GM13976 (cell line): ENCODE measurements at places on chromosomes 5 and 9.

- no peak for DNase-seq
Measured at GRCh38 chr5:54689411-54690251, 172.1 kb downstream of the SNX18 start.

- DNase-seq = no peak
Measured at GRCh38 chr9:27391040-27391895, 94.3 kb upstream of the EQTN start.

- no peak for DNase-seq
Measured at GRCh38 chr5:158116965-158117364, 258.0 kb upstream of the CLINT1 start.

DNA sequence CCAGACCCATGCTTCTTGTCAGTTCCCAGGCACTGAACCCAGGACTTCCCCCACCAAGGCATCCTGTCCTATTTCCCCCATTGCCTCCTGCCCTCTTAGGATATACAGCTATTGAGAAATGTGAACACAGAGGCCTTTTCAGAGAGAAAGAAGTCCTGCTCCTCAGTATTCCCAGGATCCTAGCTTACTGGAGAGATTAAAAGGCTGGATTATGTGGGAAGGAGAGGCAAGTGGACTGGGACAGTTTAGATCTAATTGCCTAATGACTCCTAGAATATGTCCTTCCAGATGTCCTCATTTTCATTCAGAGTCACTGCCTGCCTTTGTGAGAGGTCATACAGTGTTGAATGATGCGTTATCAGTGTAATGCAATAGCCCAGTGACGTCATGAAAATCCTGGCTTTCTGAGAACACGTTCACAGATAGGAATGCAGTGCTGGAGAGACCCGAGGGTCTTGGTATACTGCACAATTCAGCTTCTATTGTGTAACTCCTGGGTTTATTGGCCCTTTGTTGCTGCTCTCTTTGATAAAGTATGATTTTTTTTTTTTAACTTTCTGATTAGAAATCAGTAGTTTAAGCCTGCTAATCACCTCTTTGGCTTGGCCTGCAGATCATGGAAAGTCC, 26.2 kb downstream of the WWC1 start:
- no peak for DNase-seq

- no peak for DNase-seq
Measured at GRCh38 chr5:33792559-33792958, 99.2 kb downstream of the ADAMTS12 start.

- DNase-seq = no peak
Measured at GRCh38 chr9:34572092-34572491, 17.4 kb downstream of the CNTFR start.

DNA sequence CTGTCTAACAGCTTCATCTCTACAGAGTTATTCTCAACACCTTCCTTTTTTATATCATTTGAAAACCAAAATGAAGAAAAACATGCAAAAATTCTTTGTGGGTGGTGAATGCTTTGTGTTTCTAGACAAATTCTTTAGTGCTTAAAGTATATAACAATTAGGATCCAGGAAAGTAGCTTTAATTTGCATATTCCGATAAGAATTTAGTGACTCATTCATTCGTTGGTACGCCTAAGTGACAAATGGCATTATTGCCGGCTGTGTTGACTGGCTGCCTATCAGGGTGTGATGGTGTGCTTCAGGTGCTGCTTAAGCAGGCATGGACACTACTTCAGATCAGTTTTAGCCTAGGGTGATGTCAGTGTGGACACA, 35.2 kb downstream of the LMNB1 start:
- DNase-seq = no peak

DNA sequence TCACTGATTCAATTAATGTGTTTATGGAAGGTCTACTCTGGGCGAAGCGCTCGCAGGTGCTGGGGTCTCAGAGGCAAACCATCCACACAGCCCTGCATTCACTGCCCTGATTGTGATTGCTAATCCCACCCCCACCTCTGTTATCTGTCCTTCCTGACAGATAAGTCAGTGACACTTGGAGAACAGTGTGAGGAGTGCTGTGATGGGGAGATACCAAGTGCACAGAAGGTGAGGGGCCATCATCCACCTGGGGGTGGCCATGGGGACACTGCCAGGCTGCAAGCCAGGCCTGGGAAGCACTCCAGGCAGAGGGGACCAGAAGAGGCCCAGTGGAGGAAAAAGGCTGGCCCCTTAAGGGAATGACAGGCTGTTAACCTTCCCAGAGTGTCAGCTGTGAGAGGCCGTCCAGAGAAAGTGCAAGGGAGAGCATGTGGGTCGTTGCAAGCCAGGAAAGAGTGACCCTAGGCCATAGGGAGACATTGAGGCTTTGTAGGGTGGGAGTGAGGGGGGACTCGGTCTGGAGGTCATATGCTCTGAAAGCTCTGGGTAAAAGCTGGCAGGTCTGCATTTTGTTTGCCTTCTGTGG, 18.0 kb downstream of the IL9 start:
- DNase-seq = no peak

DNA sequence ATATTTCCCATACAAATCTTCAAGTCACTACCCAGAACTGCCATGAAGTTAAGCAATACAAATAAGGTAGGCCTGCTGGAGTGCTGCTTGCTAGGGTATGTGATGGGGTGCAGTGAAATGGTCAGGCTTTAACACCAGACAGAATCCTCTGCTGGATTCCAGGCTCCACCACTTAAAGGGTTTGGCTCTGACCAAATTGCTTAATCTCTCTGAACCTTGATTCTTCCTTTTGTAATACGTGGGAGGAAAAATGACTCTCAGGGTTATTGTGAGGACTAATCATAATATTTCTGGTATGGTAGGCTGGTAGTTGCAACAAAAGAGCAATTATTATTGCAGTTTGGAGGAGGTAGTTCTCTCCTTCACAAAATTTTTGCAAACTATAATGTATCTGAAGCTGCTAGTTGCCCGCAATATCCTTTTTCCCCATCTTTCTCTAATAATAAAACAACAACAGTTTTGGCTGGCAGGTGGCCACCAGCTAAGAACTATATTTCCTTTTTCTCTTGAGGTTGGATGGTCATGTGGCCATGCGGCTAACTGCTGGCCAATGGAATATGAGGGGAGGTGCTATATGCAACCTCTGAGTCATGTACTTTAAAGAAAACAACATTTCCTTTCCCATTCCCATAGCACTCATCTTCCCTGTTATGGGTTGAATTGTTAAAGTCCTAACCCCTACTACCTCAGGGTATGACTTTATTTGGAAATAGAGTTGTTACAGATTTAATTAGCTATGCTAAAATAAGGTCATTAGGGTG, 44.1 kb downstream of the CCL28 start:
- DNase-seq = no peak

GRCh38 chr5:81779916-81780266, 29.0 kb upstream of the SSBP2 start:
- no peak for DNase-seq

- DNase-seq = no peak
Measured at GRCh38 chr9:127825319-127826051, 22.8 kb downstream of the FPGS start.

- DNase-seq = no peak
Measured at GRCh38 chr5:60494635-60495034, 205.3 kb downstream of the DEPDC1B start.
